Nucleus accumbens (tissue), 56 donors: ENCODE measurements at places on chromosomes 3 and 15.

- DNase-seq: no peak
These were observed 3.3 kb downstream of the CHRNA3 start for GRCh38 chr15:78617516-78617915.

DNA sequence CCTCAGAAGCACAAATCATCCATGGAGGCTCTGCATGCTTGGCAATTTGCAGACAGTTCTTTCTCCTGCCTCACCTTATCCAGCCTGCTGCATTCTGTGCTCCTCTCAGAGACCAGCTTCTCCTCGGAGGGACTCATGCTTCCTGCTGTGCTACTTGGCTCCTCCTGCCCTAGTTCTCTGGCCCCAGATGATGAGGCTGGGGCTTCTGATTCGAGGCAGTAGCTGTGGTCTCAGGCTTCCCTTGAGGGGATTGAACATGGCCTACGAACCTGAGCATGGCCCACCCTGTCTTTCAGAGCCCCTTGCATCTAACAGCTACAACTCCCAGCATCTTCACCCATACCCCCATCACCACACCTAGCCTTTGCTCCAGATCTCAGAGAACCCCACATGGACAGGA lies 6.7 kb downstream of the VIPR1 start:
- DNase-seq: no peak

DNA sequence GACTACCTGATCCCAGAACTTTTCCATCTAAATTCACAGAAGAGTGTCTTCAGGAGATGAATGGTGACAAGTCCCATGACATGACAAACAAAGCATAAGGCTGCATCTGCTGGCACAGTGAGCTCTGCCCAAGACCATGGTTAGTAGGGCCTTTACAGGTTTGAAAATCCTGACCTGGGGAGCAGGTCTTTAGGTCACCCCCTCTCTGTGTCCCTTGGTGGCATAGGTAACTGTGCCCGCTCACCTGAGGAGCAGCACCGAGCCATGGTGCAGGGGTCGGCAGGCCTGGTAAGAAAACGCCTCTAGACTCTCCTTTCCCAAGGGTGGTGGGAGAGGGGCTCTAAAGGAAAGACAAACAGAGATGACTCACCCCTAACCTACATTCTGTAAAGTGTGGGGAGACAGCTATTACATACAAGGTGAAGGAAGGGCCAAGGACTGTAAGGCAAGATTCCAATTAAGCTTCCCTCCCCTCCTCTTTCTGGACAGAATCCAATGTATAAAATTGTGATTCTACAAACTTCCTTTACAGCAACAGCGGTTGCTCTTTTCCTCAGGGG lies 74.0 kb downstream of the SATB1 start:
- no peak for DNase-seq

GRCh38 chr3:45994419-45995235 lies 997 bp downstream of the FYCO1 start:
- no peak for DNase-seq

DNA sequence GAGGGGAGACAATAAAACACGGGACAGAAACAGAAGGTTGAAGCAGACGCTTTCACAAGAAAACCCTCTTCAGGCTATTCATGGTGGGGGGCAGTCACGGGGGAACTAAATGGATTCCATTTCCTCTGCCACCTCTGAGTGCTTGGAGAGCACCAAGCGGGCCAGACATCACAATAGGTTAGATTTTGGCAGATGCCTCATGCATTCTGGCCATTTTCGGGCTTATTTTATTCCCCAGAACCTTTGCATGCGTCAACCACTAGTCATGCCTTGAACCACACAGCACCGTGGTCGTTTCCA lies 82.2 kb downstream of the RORA start:
- DNase-seq: no peak

- DNase-seq: no peak
These were observed 8.5 kb upstream of the ANPEP start for GRCh38 chr15:89822951-89823711.

- no peak for DNase-seq
These were observed 48.0 kb upstream of the TPRG1 start for GRCh38 chr3:189123595-189124387.

- DNase-seq: no peak
These were observed 222.3 kb downstream of the UBE2E2 start for GRCh38 chr3:23425410-23425809.

- no peak for DNase-seq
These were observed 424.0 kb upstream of the PDZRN3 start for GRCh38 chr3:74048699-74049098.

GRCh38 chr3:16028604-16029003 lies 145.9 kb upstream of the GALNT15 start:
- no peak for DNase-seq

DNA sequence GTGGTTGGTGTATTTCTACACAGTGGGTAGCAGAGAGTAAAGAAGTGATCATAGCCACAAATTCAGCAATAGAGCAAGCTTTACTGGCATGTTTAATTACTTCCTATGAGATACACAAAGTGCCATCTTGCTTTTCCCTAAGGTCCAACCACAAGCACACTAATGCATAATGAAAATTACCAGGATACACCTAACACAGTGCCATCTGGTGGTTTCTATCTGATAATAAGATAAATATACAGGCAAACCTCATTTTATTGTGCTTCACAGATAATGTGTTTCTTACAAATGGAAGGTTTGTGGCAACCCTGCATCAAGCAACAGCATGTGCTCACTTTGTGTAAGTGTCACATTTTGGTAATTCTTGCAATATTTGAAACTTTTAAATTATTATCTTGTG lies 223.0 kb downstream of the NSUN3 start:
- no peak for DNase-seq

GRCh38 chr15:99177679-99178078 lies 71.7 kb downstream of the TTC23 start:
- no peak for DNase-seq

GRCh38 chr15:24772686-24773373 lies 97.3 kb downstream of the NPAP1 start:
- DNase-seq: peak; percentile 79

DNA sequence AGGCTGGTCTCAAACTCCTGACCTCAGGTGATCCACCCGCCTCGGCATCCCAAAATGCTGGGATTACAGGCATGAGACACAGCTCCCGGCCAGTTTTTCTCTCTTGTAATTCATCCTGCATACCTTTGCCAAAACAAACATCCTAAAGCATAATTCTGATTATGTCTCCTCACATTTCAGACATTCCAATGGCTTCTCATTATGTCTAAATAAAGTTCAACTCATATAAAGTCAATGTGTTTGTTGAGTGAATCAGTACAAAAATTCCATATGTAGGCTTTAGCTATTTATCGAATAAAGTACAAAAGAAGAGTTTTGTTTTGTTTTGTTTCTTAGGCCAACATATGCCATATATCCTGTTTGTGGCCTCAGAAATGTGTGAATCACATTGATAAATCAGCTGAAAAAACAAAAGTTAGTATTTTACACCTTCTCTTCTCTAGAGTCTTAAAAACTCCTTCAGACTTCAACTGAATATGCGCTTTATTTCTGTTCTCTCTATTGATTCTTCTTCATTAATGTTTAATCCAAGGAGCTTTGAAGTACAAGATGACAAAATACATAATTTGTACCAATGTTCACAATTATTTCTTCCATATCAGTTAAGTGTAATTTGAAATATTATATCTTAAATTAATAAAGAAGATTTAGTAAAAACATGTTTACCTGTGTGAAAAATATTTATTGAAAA lies 165.8 kb downstream of the MECOM start:
- DNase-seq: no peak

GRCh38 chr15:99042892-99043291 lies 35.3 kb upstream of the PGPEP1L start:
- DNase-seq: no peak

DNA sequence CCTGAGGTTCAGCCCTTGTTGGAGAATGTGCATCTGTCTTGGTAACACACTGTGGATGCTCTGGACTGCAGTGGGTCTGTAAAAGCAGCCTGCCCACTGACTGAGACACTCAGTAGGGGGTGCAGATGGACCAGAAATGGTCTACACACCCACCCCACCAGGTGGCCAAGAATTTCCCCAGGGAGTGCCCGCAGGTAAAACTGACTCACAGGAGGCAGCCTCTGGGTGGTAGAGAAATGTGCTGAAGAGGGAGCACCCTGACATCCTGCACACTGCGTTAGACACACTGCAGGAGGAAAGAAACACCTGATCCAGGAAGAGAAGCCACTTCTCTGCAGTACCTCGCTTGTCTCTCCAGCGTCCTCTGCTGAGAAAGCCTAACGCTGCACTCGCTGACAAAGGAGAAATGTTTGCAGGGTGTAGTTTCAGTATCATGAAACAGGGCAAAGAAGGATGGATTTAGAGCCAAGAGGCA lies 109.5 kb upstream of the ABHD17C start:
- DNase-seq: no peak

DNA sequence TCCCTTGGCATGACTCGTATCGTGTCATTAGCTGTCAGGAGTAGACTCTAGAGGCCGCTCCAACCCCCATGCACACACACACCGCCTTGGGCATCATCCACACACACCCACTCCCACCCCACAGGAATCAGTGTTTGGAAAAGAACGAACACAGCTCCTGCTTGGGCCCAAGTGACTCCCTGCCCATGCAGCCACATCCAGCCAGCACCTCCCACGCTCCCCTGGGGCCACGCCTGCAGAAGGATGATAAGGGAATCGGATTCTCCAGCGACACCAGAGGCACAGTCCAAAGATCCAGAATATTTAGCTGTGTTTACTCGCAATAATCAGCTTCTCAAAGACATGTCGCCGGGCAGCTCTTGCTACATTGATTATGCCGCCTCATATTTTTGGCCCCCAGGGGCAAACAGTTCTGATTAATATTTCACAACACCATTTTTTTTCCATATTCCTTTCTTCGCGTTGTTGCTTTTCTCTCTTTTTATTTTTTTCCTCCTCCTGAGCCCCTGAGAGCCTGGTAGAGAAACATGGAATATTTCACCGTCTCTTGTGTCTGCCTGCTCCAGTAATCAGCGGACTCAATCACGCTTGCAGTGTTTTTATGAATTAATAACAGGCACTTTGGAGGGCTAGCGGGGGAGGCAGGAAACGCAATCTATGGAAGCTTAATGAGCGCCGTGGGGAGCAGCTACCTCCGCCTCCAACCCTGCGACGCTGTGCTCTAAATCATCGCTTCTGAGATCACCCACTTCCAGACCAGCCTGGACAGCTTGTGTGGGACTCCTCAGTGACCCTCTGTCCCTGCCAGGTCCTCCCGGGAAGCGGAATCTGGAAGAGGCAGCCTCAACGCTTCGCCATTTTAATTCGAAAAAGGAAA lies 221.4 kb downstream of the TLE3 start:
- no peak for DNase-seq

GRCh38 chr3:14547693-14548092 lies 7.6 kb upstream of the GRIP2 start:
- no peak for DNase-seq

GRCh38 chr3:77247817-77248216 lies 207.9 kb downstream of the ROBO2 start:
- DNase-seq: no peak

DNA sequence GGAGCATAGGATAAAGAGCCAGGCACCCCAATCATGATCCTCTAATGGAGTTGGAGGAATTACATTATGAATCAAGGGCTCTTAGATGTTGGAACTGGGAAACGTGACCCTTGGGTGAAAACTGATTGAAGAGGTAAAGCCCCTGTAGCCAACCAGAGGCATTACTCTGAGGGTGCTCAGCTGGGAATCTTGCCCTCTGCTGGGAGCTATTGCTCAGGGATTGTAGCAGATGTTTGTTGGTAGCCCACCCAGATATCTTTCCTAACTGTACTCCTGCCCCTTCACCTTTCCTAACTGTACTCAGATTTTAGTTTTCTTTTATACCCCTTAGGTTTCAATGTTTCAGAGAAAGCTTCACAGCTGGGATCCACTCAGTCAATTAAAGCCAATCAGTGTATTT lies 74.2 kb downstream of the RARB start:
- DNase-seq: no peak

- no peak for DNase-seq
These were observed 266.0 kb downstream of the KCNMB2 start for GRCh38 chr3:178802259-178802658.

GRCh38 chr15:74540161-74540760 lies 759 bp upstream of the ARID3B start:
- DNase-seq: no peak

- no peak for DNase-seq
These were observed 309.1 kb upstream of the ICE2 start for GRCh38 chr15:60787837-60788691.

DNA sequence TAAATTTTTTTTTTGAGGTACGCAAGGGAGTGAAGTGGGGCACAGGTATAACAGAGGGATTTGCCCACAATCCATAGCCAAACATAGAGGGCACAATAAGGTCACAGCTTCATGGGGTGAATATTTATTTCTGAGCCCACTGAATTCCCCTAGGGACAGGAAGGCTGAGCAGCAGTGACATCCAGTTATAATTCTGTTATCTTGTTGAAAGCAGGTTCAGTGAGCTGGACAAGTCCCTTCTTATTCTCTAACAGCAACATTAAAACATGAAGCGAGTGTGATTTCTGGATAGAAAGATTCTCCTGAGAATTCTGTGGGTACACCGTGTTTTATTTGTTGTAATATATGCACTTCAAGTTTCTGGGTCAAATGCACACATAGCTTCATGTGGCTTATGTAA lies 538.2 kb downstream of the NAALADL2 start:
- DNase-seq: no peak

DNA sequence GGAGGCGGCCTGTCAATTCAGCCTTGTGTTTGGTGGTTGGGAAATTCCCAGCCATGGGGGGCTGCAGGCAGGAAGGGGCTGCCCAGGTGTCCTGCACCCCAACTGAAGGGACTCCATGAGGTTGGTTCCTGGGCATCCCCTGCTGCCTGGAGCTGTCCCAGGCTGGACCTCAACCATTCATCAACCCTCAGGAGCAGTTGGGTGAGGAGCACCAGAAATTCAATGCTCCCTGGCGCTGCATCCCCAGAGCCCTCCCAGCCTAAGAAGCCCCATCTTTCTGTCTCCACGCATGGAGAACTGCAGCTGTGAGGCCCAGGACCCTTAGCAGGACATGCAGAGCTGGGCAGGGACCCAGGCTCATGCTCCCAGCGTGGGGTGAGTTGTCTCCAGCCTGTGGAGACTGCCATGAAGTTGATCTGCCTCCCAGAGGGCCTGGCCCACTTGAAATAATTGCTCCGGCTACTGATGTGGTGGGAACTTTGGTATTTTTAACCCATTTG lies 8.0 kb upstream of the SEMA3B start:
- DNase-seq: no peak

GRCh38 chr3:190902292-190902691 lies 39.8 kb upstream of the GMNC start:
- no peak for DNase-seq

- DNase-seq: no peak
These were observed 15.2 kb downstream of the ITPR1 start for GRCh38 chr3:4508048-4508981.

- no peak for DNase-seq
These were observed 228.2 kb upstream of the TRIM42 start for GRCh38 chr3:140449413-140450256.

DNA sequence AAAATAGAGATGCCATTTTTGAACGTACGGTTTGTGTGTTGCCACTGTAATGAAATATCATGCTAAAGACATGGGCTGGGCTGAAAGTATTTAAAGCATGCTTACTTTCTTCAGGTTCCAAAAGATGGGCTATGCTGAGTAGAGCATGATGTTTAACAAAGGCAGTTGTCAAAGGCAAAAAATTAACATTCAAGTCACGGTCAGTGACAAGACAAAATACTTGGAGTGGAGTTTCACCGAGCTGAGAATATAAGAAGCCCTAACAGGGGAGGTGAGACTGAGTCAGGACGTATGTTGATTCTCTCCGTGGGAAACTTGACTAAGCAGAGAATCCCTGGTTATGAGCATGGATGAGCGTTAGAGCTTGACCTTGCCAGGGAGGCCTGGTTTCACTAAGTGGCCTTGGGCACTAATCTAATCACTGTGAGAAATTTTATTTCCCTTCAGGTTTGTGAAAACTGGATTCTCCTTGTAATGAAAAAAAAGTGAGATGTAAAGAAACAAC lies 218.2 kb upstream of the ADAMTS9 start:
- no peak for DNase-seq
